ENCODE measurements at places on chromosomes 1 and 21.

- DNase-seq, result no peak
Observed at GRCh38 chr1:171550050-171550449, 64.7 kb downstream of the PRRC2C start.

DNA sequence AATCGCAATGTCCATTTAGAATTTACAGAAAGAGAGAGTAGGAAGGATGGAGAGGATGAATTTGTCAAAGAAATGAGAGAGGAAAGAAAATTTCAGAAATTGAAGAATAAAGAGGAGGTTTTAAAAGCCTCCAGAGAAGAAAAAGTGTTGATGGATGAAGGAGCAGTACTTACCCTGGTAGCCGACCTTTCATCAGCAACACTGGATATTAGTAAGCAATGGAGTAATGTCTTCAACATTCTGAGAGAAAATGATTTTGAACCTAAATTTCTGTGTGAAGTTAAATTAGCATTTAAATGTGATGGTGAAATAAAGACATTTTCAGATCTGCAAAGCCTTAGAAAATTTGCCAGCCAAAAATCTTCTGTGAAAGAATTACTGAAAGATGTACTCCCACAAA lies 12.5 kb downstream of the L1TD1 start:
- no peak for DNase-seq

GRCh38 chr1:190168116-190168892 lies 309.4 kb downstream of the BRINP3 start:
- DNase-seq, result no peak

DNA sequence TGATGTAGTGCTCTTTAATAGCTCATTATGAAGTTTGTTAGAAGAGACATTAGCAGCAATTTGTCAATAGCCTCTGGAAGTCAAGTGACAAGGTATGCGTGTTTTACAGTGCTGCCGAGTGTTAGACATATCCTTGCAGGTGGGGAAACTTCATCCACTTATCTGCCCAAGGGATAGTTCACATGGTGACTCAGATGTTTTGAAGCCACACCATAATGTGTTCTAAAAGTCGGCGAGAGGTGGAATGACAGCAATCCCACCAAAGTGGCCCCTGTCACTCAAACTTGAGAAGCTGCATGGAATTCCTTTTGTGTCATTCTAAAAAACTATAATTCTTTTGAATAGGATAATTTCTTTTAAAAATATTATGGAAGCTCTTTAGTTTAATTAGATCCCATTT lies 98.1 kb downstream of the RUNX1 start:
- DNase-seq, result no peak

DNA sequence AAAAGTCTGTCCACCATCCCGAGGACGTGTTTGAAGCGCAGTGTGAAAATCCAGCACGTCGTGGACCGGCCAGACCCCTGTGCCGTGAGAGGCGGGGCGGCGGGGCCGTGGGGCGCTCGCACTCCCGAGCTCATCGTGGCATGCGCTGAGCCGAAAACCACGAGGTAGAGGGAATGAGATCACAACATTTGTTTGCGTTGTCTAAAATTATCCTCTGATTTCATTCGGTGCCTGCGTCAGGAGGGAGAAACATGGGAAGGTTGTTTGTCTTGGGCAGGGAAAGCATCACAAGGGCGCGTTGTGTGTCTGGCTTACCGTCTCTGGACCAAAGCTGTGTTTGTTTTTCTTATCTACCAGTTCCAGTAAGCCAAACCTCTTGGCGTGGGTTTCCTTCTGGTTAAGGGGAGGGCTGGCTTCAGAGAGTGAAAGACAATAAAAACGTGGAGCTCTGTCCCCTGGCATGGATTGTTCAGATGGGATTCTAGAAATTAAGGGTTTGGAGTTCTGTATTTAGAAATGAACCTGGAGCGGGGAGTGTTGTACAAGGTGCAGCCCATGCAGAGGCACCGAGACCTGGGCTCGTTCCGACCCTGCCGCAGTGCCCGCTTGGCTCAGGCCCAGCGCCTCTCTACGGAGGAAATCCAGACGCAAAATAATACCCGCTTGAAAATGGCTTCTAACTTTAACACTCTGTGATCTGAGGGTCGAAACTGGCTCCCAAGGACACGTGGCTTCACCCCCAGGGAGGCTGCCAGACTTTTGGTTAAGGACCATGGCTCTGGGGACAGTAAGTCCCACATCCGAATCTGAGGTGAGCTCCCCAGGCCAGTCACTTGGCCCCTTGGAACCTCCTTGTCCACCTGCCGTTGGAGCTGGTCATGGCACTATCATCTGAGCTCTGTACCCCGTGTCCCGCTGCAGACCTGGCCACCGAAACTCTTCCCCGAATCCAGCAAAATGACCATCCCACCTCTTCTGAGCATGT lies 68.7 kb upstream of the FAM3B start:
- DNase-seq, result no peak

DNA sequence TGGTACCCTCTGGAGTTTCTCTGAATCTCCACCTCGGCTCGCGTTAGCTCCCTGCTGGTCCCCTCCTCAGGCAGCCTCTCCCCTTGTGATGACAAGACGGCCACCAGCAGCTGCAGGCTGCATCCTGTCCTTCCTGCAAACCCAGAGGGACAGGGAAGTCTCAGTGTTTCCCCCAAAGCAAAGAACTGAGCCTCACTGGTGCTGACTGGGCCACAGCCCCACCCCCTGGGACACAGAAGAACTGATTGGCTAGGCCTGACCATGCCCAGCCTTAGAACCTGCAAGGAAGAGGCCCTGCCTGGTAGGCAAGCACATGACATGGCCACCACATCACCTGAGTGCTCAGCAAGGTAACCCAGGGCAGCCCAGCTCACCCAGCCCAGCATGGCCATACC lies 34.6 kb downstream of the TMEM51 start:
- DNase-seq, result no peak

GRCh38 chr1:8382051-8382505 lies 64.2 kb downstream of the SLC45A1 start:
- DNase-seq, result no peak

DNA sequence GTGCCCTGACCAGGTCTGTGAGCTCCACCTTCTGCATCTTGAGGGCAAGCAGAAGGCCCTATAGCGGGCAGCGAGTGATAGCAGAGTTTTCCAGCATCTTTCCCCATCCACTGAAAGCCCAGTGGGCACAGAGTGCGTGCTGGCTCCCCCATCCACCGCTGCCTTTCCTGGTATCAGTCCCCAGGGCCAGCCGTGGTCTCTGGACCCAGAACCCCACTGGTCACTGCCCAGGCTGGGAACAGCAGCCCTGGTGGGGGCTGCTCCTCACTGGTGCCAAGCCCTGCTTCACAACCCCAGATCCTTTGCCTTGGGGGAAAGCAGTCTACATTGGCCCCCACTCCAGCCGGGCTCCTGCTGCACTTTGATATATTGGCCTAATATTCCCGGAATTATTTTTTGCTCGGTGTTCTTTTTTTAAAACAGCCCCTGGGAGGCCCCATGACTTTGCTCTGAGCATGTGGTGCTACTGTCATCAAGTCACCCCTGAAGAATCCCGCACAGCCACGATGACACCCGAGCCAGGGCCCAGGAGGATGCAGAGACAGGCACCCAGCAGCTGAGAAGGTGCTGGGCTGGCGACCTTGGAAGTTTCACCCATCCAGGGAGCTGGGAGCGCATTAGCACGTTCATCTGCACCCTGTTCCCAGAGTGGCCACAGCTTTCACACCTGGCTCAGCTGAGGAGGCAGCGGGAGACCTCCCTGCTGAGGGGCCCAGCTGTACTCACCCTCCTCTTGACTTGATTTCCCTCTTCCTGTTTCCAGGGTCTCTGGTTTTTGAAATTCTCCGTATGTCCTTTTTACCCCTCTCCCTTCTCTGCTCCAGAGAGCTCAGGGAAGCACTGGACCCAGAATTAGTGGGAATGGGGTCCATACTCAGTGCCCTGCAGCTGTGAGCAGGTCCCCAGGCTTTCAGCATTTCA lies 56.9 kb downstream of the KLHDC7A start:
- no peak for DNase-seq

DNA sequence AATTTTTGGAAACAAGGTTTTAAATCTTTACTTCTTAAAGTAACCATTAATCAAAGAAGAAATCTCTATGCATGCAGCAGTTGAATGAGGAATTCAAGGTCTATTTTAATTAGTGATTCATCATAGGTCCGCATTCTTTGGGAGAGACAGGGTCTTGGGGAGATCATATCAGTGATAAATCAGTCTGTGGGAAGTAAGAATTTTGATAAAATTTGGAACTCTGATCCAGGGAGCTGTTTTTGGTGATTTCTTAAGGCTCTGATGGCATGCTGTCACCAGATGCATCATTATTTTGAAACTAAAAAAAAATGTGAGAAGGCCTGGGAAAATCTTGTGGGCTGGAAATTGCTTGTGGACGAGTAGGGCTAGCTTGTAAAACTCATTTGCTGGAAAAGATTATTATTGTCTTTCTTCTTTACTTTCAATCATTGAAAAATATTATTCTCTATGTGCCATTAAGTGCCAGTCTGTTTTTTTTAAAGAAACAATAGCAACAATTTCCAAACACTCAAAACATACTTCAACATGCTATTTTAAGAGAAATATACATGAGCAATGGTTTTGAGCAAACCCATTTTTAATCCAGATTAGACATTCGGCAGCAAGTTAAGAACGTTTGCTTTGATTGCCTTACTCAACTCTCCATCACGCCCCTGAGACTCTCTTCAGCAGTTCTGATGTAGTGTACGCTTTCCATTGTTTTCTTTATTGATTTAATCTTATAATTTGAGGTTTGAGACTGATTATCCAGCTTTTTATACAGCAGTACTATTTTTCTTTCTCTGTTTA lies 62.6 kb downstream of the ZBTB18 start:
- no peak for DNase-seq

Data from GOT3 (cell line).